ENCODE measurements at places on chromosomes 16 and 17. TPM values are rescaled to one million over a fixed set of nuclear protein-coding genes. Genes with fewer than 3 reads are reported as not detected.

DNA sequence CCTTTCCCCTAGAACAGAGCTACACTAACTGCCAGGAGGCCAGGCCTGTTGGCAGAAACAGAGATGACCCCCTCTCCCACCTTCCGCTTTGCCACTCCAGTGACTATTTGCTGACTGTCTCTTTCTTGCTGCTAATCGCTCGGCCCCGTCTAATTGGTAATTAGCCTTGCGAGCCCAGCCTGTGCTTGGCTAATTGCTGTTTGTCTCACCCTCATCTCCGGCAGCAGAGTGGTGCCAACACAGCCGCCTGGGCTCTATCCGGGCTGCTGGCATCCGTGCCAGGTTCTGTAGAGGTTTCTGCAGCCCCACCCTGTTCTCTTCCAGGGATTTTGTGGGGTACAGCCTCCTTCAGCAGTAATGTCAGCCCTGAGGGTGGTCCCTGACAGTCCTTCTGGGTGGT lies 27.4 kb upstream of the PHB1 start:
- H3K36me3 ChIP-seq, result no peaks in the 10 kb centered on the region
- H3K4me3 ChIP-seq, result no peak overlapping the region
- no peak for DNase-seq
- H3K4me1 ChIP-seq, result no peaks in the 10 kb centered on the region

GRCh38 chr16:51120730-51121347 lies 30.2 kb downstream of the SALL1 start:
- DNase-seq, result no peak
- H3K4me1 ChIP-seq, result no peaks in the 10 kb centered on the region
- H3K27me3 ChIP-seq, result peaks cover 9% of the 10 kb centered on the region
- no peak overlapping the region for H3K4me3 ChIP-seq

GRCh38 chr17:73715769-73716168 lies 71.5 kb upstream of the SDK2 start:
- H3K27ac ChIP-seq, result no peak overlapping the region
- H3K4me3 ChIP-seq, result no peak overlapping the region
- H3K27me3 ChIP-seq, result no peaks in the 10 kb centered on the region
- H3K36me3 ChIP-seq, result no peaks in the 10 kb centered on the region

- H3K36me3 ChIP-seq, result peaks cover 4% of the 10 kb centered on the region
- no peak for DNase-seq
- H3K27me3 ChIP-seq, result no peaks in the 10 kb centered on the region
- no peak overlapping the region for H3K4me3 ChIP-seq
- no peak overlapping the region for H3K27ac ChIP-seq
- no peaks in the 10 kb centered on the region for H3K4me1 ChIP-seq
Observed at GRCh38 chr17:3574231-3574630, 16.6 kb upstream of the TRPV3 start.

DNA sequence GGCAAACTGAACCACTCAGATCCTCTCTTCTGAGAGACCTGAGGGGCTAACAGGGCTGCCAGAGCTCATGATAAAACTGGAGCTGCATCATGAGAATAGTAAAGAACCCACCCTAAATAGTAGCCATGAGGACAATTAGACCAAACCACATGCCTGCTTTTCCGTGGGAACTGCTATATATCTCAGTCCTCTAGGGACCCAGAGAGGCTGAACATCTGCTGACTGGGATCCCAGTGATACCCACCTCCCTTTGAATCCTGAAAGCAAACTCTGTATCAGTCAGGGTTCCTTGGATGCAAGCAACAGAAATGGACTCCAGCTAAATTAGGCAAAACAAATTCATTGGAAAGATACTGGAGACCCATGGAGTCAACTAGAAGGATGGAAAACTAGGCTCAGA lies 6.5 kb downstream of the MT1X start:
- H3K27ac ChIP-seq, result no peak overlapping the region
- H3K27me3 ChIP-seq, result no peaks in the 10 kb centered on the region
- H3K4me1 ChIP-seq, result peaks cover 2% of the 10 kb centered on the region
- no peak for DNase-seq

The STH gene
- polyA plus RNA-seq, result not detected

The MYH11 gene
- 31.9 TPM for polyA plus RNA-seq

DNA sequence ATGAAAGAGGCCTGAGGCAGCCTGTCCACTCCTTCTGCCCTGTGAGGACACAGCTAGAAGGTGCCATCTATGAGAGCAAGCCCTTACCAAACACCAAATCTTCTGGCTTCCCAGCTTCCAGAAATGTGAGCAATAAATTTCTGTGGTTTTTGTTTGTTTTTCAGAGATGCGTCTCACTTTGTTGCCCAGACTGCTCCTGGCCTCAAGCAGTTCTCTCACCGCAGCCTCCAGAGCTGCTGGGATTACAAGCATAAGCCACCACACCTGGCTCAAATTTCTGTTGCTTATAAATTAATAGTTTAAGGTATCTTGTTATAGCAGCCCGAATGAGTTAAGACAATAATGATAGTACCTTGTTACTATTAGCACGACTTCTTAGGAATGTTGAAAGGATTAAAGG lies 12.5 kb upstream of the SLC16A11 start:
- no peak for DNase-seq
- H3K27me3 ChIP-seq, result no peaks in the 10 kb centered on the region
- H3K36me3 ChIP-seq, result no peaks in the 10 kb centered on the region
- H3K27ac ChIP-seq, result no peak overlapping the region

The IGF2BP1 gene
- 0.02 TPM for polyA plus RNA-seq

DNA sequence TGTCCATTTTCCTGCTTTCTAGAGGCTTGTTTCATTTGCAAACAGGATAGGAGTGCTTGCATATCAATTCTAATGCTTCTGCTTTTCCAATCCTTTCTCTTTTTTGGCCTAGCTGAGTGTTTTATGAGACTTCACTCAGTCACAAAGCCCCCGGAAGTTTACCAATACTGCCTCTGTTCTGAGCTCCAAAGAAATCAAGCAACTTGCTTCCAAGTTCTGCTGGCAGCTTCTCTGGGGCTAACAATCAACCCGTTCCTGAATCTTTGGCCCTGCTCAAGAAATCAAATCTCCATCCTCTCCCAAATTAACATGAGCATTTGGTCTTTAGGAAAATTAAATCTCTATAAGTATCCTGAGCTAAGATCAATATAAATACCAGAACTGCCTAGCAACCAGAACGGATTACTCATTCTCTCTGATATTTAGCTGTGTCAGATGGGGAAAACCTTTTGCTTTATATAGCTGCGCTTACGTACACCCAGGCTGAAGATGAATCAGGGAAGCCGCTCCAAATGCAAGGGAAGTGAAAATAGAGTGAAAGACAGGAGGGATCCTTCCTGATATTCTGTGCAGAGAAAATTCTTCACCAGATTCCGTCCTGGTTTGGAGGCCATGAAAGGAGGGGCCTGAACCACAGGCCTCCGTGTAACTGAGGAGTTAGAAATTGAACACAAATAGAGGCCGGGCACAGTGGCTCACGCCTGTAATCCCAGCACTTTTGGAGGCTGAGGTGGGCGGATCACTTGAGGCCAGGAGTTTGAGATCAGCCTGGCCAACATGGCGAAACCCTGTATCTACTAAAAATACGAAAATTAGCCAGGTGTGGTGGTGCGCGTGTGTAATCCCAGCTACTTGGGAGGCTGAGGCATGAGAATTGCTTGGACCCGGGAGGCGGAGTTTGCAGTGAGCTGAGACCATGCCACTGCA lies 23.3 kb upstream of the GRB2 start:
- peaks cover 4% of the 10 kb centered on the region for H3K4me1 ChIP-seq
- H3K27me3 ChIP-seq, result no peaks in the 10 kb centered on the region
- no peaks in the 10 kb centered on the region for H3K36me3 ChIP-seq
- DNase-seq, result no peak
- H3K27ac ChIP-seq, result peak overlapping the region; percentile 16
- no peak overlapping the region for H3K4me3 ChIP-seq

The CACNG1 gene
- not detected for polyA plus RNA-seq

- H3K36me3 ChIP-seq, result no peaks in the 10 kb centered on the region
- no peaks in the 10 kb centered on the region for H3K4me1 ChIP-seq
- H3K27me3 ChIP-seq, result peaks cover 7% of the 10 kb centered on the region
- no peak for DNase-seq
Observed at GRCh38 chr16:86994215-86994614, 323.0 kb downstream of the C16orf95 start.

DNA sequence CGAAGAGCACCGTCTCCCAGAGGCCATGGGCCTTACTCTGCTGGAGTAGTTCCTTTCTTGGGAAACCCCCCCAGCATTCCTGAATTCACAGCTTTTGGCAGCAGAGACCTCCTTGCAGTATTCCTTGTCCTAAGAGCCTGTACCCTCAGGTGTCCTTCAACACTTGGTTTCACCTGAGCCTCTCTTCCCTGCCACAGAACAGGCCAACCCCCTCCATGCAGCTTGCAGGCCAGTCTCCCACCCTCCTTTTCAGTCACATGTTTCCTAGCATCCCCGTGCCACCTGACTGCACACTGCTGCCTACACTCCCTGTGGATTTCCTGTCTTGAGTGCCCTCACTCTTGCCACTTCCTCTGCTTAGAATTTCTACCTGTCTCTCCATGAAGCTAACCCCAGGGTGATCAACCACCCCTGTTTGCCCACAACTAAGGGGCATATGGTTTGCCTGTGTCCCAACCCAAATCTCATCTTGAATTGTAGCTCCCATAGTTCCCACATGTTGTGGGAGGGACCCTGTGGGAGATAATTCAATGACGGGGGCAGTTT lies 65.5 kb downstream of the DYNLRB2 start:
- no peak for DNase-seq
- H3K27ac ChIP-seq, result no peak overlapping the region
- no peak overlapping the region for H3K4me3 ChIP-seq
- no peaks in the 10 kb centered on the region for H3K36me3 ChIP-seq

- peak; percentile 69 for DNase-seq
- H3K27ac ChIP-seq, result no peak overlapping the region
- no peak overlapping the region for H3K4me3 ChIP-seq
- H3K36me3 ChIP-seq, result no peaks in the 10 kb centered on the region
Observed at GRCh38 chr17:10616502-10617119, 40.5 kb downstream of the MYH3 start.

DNA sequence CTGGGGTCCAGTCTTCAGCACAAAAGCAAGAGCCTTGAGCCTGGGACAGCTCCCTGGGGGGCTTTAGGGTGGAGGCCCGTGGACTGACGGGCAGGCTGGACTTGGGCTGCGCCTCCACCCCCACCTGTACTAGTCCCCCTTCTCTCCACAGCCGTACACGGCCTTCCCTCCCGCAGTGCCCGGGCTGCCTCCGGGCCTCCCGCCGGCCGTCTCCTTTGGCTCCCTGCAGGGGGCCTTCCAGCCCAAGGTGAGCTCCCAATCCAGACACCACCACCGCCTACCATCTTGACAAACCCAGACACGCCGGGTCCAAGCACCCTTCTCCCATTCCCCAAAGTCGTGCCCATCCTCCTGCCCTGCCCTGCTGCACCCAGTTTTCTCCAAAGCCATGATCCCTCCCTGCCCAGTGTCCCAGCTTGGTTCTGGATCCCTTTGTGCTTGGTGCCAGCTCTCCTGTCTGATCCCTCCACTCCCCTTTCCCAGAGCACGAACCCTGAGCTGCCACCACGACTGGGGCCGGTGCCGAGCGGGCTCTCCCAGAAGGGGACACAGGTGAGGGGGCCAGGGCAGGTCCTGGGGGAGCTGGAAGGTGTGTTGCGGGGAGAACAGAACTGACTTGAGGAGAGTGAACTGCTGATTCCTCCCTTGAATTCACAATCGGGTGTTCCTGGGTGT lies 7.1 kb downstream of the FBRS start:
- H3K27ac ChIP-seq, result no peak overlapping the region
- H3K4me1 ChIP-seq, result peaks cover 36% of the 10 kb centered on the region
- H3K36me3 ChIP-seq, result no peaks in the 10 kb centered on the region
- no peak overlapping the region for H3K4me3 ChIP-seq
- DNase-seq, result no peak
- no peaks in the 10 kb centered on the region for H3K27me3 ChIP-seq

- no peak for DNase-seq
- peak overlapping the region; percentile 88 for H3K27ac ChIP-seq
- H3K4me1 ChIP-seq, result peaks cover 22% of the 10 kb centered on the region
- H3K27me3 ChIP-seq, result no peaks in the 10 kb centered on the region
Observed at GRCh38 chr16:68238029-68238345, 2.1 kb upstream of the ESRP2 start.

The TBX21 gene
- polyA plus RNA-seq, result 0.48 TPM

DNA sequence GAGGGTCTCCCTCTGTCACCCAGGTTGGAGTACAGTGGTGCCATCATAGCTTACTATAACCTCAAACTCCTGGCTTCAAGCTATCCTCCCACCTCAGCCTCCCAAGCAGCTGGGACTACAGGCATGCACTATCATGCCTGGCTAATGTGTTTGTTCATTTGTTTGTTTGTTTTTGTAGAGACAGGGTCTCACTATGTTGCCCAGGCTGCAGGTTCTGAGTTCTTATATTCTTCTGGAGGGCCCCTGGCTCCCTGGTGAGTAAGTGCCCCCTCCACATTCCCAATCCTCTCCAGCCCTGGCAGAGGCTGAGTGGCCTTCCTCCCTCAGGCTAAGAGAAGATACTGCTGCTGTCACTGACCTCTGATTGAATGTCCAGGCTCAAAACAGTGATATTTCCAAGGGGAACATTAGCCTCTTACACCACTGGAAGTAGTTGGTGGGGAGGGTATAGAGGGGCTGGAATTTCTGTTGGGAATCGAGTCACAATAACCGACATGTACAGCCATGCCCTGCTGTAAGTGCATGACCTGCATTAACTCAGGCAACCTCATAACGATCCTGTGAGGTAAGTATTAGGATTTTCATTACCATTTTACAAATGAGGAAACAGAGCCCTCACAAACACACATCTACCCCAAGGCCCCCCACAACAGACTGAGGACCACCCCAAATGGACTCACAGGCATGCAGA lies 2.7 kb upstream of the ETV4 start:
- H3K4me3 ChIP-seq, result no peak overlapping the region
- DNase-seq, result no peak
- no peaks in the 10 kb centered on the region for H3K36me3 ChIP-seq

GRCh38 chr17:14737984-14738651 lies 437.2 kb downstream of the HS3ST3B1 start:
- no peaks in the 10 kb centered on the region for H3K27me3 ChIP-seq
- H3K27ac ChIP-seq, result peak overlapping the region; percentile 10
- DNase-seq, result peak; percentile 90
- H3K4me3 ChIP-seq, result no peak overlapping the region
- H3K36me3 ChIP-seq, result no peaks in the 10 kb centered on the region
- peaks cover 12% of the 10 kb centered on the region for H3K4me1 ChIP-seq

- no peak overlapping the region for H3K27ac ChIP-seq
- H3K4me3 ChIP-seq, result no peak overlapping the region
- no peaks in the 10 kb centered on the region for H3K36me3 ChIP-seq
- no peaks in the 10 kb centered on the region for H3K27me3 ChIP-seq
- peaks cover 35% of the 10 kb centered on the region for H3K4me1 ChIP-seq
- no peak for DNase-seq
Observed at GRCh38 chr17:76272541-76273444, 7.6 kb downstream of the UBALD2 start.

DNA sequence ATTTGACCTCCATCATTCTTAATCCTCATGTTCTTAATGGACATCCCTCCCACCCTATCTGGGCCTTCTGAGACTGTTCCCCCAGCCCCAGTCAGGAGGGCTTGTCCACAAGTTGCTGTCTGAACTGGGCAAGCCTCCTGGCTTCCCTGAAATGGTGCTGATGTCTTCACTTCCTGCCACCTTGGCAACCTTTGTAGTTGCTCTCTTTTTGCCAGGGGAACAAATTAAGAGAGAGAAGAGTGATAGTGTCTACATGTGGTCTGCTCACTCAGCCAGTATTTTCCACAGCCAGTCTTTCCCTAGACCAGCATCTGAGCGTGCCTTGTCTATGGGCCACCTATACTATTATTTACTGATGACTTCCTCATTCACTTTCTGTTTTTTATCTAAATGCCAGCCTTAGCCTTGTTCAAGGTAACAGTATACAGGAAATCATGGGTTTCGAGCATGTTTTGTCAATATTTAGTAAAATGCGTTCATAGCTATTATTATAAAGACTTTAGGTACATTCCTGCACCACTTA lies 710.1 kb downstream of the MAF start:
- no peaks in the 10 kb centered on the region for H3K36me3 ChIP-seq
- DNase-seq, result no peak
- no peak overlapping the region for H3K4me3 ChIP-seq
- H3K27ac ChIP-seq, result no peak overlapping the region
- H3K4me1 ChIP-seq, result no peaks in the 10 kb centered on the region
